ENCODE measurements at places on chromosomes 7 and 10. TPM values are rescaled to one million over a fixed set of nuclear protein-coding genes. Genes with fewer than 3 reads are reported as not detected.

The FAM25A gene
- not detected for polyA plus RNA-seq

The TMEM229A gene
- polyA plus RNA-seq = 3.7 TPM

The CYP26A1 gene
- 0.42 TPM for polyA plus RNA-seq

The WNT2 gene
- 0.60 TPM for polyA plus RNA-seq

The TUBGCP2 gene
- polyA plus RNA-seq = 81.4 TPM

The SRGN gene
- 27.5 TPM for polyA plus RNA-seq

The NPTX2 gene
- polyA plus RNA-seq = 48.1 TPM

The DNAJC12 gene
- 19.8 TPM for polyA plus RNA-seq

The PRR15 gene
- polyA plus RNA-seq = 0.38 TPM

The SKIDA1 gene
- polyA plus RNA-seq = 4.9 TPM

The FAM25G gene
- not detected for polyA plus RNA-seq

The CCL24 gene
- not detected for polyA plus RNA-seq

The VAX1 gene
- polyA plus RNA-seq = not detected

The CDH23 gene
- polyA plus RNA-seq = 24.2 TPM

The PDE6C gene
- polyA plus RNA-seq = 0.82 TPM

The KEL gene
- 0.60 TPM for polyA plus RNA-seq

The OPN1SW gene
- polyA plus RNA-seq = 2.3 TPM

The CC2D2B gene
- 3.1 TPM for polyA plus RNA-seq

The TFEC gene
- 1.4 TPM for polyA plus RNA-seq

The NAT16 gene
- polyA plus RNA-seq = 7.5 TPM

The NXPH1 gene
- polyA plus RNA-seq = 71.3 TPM

The FOXI2 gene
- polyA plus RNA-seq = 0.06 TPM

The ZNF425 gene
- polyA plus RNA-seq = 6.3 TPM

The MRC1 gene
- 3.4 TPM for polyA plus RNA-seq

The MSS51 gene
- 2.4 TPM for polyA plus RNA-seq

The OPALIN gene
- polyA plus RNA-seq = 0.79 TPM

The CADPS2 gene
- polyA plus RNA-seq = 24.1 TPM

The SEC23IP gene
- polyA plus RNA-seq = 36.0 TPM

The MYOZ1 gene
- 2.2 TPM for polyA plus RNA-seq

The CAV2 gene
- polyA plus RNA-seq = 17.2 TPM

The TRIM50 gene
- 0.92 TPM for polyA plus RNA-seq

The PRSS2 gene
- polyA plus RNA-seq = not detected

The MYPN gene
- polyA plus RNA-seq = not detected

The ANKRD22 gene
- polyA plus RNA-seq = 0.70 TPM

The AMPH gene
- 116 TPM for polyA plus RNA-seq

Measured in spinal cord (tissue), 10 donors.